ENCODE measurements at places on chromosomes 5 and 9.

- no peak for DNase-seq
Measured at GRCh38 chr9:122058051-122058450, 35.1 kb downstream of the TTLL11 start.

DNA sequence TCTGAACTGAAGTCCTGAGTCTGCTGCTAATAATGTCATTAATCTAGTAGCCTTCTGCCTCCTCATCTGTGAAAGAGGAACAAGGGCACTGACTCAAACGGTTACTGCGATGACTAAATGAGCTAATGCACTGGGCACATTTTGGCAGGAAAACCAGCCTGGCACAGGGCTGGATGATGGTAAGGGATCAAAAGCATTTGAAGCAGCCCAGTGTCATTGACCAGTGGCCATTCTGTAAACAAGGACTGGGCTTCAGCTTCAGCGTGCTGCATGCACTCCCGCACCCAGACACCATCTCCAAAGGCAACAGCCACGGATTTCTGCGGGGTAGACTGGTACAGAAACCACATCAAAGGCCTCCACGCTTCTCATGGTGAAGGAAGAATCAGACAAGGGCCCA lies 8.0 kb downstream of the GCNT4 start:
- no peak for DNase-seq

GRCh38 chr5:154141745-154142221 lies 48.8 kb upstream of the GALNT10 start:
- no peak for DNase-seq

GRCh38 chr9:124373386-124373785 lies 41.9 kb downstream of the PSMB7 start:
- no peak for DNase-seq

DNA sequence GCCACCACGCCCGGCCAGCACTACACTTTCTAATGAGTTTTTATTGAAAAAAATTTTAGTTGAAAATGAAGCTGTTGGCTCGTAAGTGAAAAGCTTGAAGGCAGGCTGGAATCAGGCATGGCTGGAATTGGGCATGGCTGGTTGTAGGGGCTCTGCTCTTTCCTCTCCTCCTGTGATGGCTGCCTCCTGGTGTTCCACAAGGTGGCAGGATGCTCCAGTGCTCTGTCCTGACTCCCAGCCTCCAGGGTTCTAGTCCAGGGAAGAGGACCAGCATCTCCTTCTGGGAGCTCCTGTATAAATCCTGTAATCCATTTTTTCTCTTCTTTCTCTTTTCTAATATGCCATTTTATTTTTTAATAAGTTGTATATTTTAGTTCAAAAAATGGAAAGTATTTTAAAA lies 57.2 kb upstream of the DHFR start:
- no peak for DNase-seq

DNA sequence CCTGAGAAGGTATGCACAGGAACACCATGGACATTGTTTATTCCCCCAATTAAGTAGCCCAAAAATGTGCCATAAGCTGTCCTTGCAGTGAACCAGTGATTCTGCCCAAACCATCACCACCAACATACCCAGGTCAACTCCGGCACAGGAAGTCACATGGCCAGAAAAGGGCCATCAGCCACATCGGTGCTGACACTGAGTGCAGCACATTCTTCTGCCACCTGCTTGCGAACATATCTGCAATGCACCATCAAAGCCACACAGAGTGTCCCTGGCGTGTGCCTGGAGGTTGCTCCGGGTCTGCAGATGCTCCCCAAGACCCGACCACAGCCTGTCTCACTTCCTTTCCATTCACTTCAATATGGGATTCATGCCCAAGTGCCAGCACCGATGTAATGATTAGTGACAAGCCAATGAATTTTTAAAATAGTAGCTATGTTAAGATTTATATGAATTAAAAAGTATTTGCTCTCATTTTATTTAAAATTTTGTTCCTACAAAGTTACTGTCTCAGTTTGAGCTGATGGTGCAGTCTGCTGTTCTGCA lies 37.6 kb downstream of the SYK start:
- DNase-seq, result no peak

Measured in stimulated activated CD8-positive, alpha-beta memory T cell treated with anti-CD3 and anti-CD28 coated beads, Interleukin-4, amount 100 ng/mL, for 48 hours (primary cell).